Left lung (tissue), 14 donors: ENCODE measurements at places on chromosomes 7 and 10.

DNA sequence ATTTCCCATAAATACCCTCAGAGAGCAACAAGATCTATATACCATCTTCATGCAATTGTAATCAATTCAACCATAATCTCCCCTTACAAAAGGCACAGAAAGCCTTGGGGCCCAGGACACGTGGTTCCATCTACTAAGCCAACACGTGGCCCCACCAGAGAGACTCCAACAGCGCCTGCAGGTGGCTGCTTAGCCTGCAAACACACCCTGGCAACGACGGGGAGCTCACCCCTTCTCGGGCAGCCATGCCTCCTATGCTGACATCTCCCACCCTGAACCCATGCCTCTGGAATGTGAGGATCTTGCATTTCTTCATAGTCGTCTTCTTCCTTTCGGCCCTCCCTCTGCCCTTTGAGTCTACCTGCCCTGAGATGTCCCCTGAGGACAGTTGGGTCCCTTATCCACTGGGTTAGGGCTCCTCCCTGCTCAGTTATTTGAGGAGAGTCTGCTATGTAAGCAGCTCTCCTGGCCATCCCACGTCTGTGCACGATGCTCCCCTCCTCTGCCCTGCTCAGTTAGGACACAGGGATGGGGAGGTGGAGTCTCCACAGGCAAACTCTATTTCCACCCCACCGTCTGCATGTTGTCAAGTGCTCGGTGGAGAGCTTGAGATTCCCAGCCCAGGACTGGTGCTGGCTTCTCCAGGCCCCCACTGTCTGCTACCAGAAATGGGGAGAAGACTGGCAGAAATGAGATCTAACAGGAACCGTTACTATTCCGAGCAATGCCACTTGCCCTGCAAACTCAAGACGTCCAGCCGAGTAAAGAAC is 36.5 kb downstream of the EBF3 start:
- no peak for DNase-seq

DNA sequence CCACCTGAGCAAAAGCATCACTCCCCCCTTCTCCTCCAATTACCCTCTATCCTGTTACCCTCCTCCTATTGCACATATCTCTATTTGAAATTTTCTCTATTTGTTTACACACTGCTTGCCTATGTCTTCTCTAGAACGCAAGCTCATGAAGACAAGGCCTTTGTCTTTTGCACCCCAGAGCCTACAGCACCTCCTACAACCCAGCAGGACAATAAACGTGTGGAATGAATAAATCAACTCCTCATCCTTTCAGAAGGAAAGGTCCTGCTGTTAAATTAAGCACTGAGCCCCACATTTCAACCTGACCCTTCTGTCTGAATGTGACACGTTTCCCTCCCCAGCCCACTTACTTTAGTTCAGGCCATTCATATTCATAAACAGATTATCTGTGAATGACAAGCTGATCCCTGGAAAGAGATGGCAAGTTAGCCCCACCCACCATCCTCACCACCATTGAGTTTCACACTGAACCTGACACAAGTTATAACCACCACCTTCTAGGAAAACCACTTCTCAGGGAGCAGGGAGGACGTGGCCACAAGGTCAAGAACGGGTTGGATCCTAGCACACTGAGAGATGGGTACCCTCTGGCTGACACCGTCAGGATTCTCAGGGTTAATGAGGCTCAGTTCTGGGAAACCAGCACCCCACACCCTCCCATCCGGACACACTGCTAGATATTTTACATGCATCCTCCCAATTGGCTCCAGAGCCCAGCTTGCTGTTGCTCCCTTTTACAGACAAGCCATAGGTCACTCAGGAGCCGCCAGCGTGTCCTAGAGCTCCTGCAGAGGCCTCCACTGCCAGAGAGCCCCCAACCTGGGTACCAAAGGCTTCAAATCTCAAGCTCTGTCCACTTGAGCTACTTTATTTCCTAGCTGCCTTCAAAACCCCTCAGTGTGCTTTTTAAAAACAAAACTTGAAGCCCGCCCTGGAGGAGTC is 934 bp downstream of the PRTFDC1 start:
- no peak for DNase-seq

DNA sequence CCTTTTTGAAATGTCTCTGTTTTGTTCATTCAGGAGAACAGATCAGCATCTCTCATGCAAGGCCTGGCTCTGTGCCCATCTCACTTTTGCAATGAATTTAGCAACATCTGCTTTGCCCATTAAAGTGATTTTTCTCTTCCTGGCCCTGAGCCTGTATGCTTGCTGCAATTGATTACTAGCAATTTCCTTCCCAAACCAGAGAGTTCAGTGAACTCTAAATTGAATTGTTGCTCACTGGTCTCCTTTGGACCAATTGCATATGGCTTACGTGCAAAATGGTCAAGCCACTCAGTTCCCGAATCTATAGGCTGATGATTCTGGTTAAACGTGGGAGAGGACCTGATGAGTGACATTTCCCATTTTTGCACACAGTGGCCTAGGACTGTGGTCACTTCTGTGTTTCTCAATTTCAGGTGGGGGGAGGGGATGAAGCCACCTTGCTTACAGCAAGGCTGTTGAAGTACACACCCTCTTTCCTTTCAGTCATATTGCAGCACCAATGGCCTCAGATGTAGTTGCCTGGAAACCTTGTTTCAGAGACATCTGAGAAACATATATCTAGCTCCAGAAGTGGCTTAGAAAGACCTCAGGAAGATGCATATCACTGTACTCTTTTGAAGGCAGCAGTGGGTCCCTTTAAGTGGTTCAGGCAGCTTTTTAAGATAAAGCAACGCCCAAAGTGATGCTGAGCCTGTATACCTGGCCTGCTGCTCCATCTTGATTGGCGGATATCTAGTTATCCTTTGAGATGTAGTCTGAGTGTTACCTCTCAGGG is 201.4 kb downstream of the PTEN start:
- DNase-seq: peak; percentile 49

DNA sequence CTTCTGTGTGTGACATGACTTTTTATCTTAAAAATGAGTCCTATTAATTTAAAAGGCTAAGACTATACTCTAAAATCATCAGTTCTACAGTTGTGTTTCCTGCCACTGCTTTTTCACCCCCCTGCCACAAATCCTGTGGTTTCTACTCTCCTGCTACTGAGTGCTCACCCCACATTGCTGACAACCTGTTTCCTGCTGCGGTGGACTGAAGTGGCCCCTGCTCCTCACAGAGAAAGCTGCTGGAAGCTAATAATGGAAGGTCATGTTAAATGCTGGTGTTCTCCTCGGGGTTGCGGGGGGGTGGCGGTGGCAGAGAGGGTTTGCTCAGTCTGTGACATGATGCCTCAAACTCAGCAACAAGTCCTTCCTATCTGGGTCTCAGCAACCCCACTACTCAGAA is 113.2 kb upstream of the INHBA start:
- no peak for DNase-seq

GRCh38 chr10:78337016-78337415 is 303.4 kb downstream of the RPS24 start:
- DNase-seq: no peak

GRCh38 chr10:69323622-69324021 is 45.3 kb downstream of the HK1 start:
- no peak for DNase-seq

DNA sequence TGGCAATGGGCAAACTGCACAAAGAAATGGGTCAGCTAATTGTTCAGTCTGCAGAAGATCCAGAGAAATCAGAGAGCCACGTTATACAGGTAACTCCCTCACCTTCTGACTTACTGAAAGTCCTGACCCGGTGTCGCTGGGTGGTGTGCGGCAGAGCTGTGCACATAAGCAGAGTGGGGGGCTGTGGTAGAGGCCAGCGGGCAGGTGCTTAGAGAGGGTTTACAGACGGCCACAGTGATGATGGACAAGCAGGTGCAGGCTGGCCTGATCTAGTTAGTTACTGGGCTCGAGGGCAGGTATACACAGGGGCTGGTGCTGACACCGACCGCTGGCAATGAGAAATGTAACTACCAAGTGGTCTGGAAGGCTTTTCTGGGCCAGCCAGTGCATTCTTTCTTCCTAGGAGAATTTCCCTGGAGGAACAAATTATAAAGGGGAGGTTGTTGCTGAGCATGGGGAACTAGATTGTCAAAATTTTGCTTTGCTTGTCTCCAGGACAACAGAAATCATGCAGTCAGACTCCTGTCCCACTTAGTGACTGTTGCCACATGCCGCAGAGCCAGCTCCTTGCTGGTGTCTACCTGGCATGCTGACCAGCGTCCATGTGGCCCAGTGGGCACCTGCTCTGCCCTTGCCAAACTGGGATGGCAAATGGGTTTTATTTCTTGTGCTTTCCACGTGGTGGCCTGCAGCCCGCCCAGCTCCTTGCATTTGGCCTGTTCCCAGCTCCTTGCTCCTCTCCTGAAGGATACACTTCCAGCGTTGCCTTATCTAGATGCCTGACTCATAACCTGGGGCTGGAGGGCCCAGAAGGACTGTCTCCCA is 28.8 kb downstream of the DENND10 start:
- no peak for DNase-seq

- DNase-seq: no peak
These were observed 88.8 kb upstream of the ITGB1 start for GRCh38 chr10:33046792-33047191.

- no peak for DNase-seq
These were observed 9.3 kb downstream of the KLHL7 start for GRCh38 chr7:23114896-23115295.

DNA sequence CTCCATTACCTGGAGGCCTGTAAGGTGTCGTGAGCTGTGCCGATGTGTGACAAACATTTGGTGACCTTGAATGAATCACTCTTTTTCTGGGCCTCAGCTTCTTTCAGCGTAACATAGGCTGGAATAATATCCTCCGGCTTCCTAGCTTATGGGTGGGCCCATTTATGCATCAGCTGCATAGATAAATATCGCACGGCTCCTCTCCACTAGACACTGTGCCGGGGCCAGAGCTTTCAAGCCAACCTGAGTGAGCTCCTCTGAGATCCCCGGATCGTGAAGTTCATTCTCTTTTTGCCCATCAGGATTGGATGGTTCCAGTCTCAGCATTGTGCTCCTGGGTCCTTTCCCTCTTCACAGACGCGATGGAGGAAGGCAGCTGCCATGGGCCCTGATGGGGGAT is 574.3 kb upstream of the FOXK1 start:
- DNase-seq: no peak

DNA sequence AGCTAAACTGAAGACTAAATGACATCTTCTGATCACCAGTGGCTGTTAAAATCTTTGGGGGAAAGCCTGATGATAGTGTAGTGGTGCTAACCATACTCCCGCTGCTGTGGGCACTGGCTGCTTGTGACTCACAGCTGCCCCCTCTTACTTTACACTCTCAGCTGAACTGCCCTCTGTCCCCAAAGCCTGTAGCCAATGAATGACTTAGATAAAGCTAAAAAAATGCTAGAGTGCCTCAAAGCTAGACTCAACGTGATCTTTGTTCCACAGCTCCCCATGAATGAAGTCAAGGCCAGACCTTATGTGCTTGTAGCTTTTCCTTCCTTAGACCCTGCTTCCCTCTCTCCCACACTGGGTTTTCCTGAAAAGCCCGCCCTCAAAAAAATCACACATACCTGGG is 6.5 kb downstream of the ZC3HAV1L start:
- no peak for DNase-seq

GRCh38 chr7:127809261-127809702 is 157.3 kb downstream of the SND1 start:
- DNase-seq: no peak

- DNase-seq: peak; percentile 30
These were observed 13.0 kb upstream of the TRPV6 start for GRCh38 chr7:142898377-142899170.

- no peak for DNase-seq
These were observed 40.5 kb downstream of the MACC1 start for GRCh38 chr7:20176578-20177242.

DNA sequence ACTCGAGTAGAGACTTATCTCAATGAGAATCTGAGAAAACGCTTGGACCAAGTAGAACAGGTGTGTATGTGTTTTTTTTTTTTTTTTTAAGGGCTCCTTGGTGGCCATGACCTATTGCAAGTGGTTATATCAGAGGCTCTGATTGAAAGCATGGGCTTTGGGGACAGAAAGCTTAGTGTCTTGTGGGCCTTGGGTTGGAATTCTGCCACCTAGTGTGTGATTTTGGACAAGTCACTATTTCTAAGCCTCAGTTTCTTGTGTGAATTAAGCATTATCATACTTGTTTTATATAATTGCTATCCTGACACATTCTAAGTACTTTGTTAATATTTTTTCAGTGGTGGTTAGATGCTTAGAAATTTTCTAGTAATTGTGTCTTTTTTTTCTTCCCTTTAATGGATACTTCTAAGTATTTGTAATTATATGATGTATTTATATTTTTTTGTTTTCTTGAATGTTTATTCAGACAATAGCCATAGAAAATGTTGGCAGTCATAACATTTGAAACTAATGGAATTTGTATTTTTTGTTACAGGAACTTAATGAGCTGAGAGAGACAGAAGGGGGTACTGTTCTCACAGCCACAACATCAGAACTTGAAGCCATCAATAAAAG is 33.1 kb downstream of the SMC3 start:
- peak; percentile 48 for DNase-seq

GRCh38 chr7:1444925-1445322 is 14.3 kb downstream of the MICALL2 start:
- DNase-seq: no peak

GRCh38 chr7:100088621-100089457 is at the start of gene COPS6:
Gene COPS6 (plus strand): TSS chr7:100088969. CDS start chr7:100088991, 22 bp downstream.
- DNase-seq: peak; percentile 81

DNA sequence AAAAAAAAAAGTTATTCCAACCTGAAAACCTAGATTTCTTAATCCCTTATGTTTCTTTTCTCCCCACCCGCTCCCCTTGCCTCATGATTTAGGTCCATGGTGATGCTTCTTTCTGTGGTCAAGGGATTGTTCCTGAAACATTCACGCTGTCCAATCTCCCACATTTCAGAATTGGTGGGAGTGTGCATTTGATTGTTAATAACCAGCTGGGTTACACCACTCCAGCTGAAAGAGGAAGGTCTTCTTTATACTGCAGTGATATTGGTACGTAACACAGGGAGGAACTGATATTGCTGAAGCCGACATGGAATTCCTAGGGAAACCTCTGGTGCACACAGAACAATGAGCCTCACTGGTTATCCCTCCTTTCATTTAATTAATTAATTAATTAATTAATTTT is 22.7 kb downstream of the DHTKD1 start:
- DNase-seq: no peak

- peak; percentile 33 for DNase-seq
These were observed 256.2 kb downstream of the PAXIP1 start for GRCh38 chr7:154746571-154747360.

- no peak for DNase-seq
These were observed 660.5 kb downstream of the LRMDA start for GRCh38 chr10:76091926-76092325.

- peak; percentile 55 for DNase-seq
These were observed 52.0 kb upstream of the SMNDC1 start for GRCh38 chr10:110356628-110357245.

- no peak for DNase-seq
These were observed 22.5 kb upstream of the HIBADH start for GRCh38 chr7:27685209-27685608.

DNA sequence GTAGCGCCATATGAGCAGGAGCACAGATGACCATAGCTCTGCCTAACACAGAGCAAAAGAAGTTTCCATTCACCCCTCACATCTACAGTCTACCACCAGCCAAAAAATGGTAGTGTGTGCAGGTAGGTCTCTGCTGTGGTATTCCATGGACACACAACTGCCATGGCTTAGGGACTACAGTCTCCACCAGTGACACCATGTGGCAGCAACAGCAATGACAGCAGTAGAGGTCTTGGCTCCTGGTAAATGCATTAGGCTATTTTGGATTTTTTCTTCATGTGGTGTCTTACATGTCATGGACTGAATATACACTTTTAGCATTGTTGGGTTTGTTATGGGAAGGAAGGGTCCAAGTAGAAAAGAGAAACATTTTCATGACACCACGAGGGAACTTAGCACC is 70.1 kb upstream of the CABCOCO1 start:
- DNase-seq: no peak

- no peak for DNase-seq
These were observed 33.0 kb downstream of the MAGI2 start for GRCh38 chr7:79420464-79420863.
